Astrocyte of the hippocampus (primary cell): ENCODE measurements at places on chromosomes 6 and 20.

DNA sequence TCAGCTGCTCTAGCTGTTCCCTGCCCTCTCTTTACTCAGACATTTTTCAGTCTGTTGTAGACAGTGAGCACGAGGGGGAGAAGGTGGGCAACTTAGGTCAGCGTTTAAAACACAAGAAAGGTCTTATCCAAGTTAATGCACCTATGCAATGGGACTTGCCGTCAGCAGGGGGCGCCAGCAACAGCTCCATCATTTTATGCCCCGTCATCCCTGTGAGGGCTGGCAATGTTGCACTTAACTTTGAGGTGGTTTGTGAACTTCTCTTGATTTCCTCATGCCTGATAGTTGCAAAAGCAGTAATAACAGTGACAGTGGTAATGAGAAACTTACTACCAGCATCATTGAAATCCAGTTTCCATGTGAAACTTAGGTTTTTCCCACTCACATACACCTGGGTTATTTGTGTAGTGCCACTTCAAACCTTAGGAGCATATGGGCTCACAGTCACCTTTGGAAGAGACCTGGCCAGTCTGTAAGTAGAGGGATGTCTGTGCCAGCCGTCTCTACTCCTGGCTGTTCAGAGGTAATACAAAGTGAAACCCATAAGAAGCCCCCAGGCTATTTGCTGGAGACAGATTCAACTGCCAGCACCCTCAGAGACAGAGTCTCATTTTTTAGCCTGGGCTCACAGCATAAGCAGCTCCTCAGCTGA, 44.9 kb upstream of the ID1 start:
- peak; percentile 90 for DNase-seq

GRCh38 chr6:158086504-158087223, 81.4 kb downstream of the SERAC1 start:
- peak; percentile 59 for DNase-seq

DNA sequence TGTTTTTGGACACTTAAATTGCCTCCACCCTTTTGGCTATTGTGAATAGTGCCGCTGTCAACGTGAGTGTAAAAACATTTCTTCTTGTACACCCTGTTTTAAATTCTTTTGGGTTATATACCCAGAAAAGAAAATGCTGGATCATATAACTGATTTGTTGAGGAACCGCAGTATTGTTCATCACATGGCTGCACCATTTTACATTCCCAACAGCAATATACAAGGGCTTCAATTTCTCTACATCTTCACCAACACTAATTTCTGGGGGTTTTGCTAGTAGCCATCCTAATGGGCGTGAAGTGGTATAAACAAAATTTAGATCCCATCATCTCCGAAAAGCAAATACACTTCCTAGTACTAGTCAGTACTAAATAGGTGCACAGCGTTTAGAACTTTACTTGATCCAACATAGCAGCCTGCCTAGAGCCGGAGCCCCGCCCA, 579 bp upstream of the BPHL start:
- no peak for DNase-seq

DNA sequence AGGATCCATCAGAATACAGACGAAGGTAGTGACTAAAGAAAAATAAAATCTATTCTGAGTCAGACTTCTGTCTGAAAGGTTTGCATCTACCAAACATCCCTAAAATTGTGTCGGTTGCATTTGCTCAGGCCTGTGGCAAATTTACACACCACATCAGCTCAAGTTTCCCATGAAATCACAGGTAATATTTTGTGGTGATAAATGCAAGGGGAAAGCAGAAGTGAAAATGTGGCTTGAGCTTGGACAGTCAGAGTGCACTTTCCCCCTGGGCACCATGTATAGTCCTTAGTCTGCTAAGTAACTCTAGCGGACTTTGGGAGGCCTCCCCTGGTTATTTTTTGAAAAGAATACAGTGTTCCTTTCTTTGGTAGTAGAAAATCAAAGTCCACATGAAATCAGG, 159.1 kb downstream of the PKHD1 start:
- DNase-seq = no peak

DNA sequence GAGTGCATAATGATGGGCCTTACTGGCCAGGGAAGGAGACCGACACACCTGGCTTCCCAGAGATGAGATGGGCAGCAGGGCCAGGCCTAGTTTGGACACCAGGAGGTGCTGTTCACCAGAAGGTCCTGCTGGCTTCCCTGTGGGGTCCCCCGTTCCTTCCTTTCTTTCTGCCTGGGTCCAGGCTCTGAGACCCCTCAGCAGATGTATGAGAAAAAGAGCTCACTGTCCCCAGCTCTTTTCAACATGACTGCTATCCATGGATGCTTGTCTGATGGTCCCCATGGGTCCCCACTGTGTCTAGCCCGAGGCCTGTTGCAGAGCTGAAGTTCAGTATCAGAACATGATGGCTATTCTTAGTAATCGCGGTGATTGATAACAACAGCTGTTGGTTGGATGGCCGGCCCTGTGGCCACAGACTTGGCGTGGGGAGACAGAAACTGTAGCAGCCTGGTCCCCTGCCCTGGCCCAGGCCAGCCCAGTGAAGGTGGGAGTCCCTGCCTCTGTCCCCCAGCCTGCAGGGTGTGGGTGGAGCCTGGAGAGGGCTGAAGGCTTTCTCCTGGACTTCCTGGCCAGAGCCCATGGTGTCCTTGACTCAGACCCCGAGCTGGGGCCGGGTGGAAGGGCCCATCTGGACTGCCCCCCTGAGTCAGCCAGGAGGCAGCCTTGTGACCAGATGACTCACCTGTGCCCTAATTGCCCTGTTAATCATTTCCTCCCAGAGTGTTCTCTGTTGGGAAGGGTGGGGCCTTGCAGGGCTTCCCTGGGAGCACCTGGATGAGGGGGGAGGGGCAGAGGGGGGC, 9.9 kb upstream of the BAK1 start:
- DNase-seq = peak; percentile 80

- DNase-seq = peak; percentile 8
These were observed 582.4 kb downstream of the PHF3 start for GRCh38 chr6:64217721-64218620.

DNA sequence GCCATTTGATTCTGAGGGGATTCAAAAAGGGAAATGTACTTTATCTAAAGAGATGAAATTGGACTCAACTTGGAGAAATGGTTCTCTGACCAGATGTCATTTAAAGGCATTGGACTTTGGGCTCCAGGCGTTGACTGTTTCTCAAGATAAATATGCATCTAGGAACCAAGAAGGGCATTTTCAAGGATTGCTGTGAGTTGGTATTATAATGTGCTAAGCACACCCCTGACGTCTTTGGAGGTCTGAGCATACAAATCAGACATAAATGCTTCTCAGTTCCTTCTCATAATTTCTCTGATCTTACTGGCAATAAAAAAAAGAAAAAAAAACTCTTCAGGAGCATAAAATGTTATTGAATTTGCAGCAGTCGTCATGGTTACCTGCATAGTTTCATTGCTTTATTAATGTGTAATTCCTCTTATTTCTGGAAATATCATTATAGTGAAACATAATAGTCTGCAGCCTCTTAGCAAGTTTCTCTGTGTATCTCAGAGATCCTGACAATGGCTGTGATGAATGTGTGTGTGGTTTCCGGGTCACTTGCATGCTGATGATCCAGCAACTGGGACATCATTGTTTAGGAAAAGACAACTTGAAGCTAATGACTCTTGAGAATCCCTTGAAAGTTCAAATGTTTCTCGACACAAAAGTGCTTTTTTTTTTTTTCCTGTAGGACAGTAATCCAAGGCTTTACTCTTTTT, 136.0 kb downstream of the AIG1 start:
- DNase-seq = peak; percentile 15

DNA sequence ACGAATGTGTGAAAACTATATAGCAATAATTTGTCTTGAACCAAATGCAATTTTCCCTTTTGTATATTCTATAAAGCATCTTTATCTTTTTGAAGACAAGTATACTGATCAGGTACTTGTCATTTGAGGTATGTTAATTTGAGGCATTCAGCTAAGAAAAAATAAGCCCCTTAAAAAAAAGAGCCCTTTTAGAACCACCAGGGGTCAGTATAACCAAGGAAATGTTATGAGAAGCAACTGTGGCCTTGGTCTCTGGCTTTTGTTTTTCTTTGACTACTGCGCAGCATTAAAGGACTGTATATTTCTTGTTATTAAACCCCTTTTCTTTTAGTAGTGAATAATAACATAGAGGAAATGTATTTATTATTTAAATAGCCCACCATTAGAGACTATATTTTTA, 43.1 kb downstream of the CD109 start:
- peak; percentile 82 for DNase-seq
